Stimulated activated CD4-positive, alpha-beta T cell treated with anti-CD3 and anti-CD28 coated beads, Interleukin-2, amount 100 ng/mL, for 48 hours (primary cell): ENCODE measurements at places on chromosomes 11 and 22.

GRCh38 chr22:36790648-36791047 is 14.7 kb upstream of the IFT27 start:
- no peak for DNase-seq

DNA sequence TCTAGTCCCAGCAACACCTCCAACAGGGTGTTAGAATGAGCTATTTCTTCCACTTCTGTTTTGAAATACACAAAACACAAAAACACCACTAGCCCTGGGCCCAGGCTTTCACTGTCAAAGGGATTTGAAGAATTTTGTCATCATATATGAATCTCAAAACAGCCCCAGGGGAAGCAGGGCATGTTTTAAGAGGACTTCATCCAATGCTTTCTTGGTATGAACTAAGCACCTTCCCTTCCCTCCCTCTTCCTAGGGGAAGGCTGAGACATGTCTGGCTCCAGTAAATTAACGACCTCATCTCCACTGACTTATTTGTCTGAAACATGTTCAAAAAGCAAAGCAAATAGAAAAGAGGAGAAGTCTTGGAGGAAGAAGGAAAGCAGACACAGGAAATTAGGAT is 75.7 kb upstream of the INCENP start:
- no peak for DNase-seq

GRCh38 chr11:15883455-15883920 is 472.9 kb downstream of the SOX6 start:
- no peak for DNase-seq

DNA sequence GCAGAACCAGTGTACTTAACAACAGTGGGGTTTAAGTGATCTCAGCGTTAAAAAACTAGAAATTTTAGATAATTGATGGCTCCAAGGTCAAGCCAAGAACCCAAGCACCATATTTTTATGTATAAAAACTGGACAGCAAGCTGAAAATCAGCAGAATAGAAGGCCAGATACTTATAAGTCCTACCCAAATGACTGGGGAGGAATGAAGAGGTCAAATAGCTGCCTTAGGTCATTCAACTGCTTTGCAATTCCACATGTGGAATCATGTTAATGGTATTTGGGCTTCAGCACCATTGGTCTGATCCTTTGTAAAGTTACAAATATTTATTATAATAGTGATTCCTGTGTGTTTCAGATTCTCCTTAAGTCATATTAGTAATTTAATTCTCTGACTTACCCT is 108.4 kb downstream of the FAT3 start:
- no peak for DNase-seq

DNA sequence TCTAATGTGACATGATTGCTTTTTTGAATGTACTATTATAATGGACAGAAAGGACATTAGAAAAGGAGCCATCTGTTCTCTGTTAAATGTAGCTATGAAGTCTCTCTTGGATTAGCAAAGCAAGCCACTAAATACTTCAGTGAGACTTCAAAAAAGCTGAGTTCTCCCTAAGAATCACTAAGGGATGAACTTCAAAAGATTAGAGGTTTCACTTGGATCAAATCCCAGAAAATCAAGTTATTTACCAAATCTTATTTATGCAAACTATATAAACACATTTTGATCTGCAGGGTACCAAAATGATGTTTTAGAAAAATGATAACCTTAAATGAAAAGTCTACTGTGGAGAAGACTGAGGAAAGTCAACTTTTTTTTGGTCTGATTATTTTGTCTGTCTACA is 82.1 kb upstream of the MTMR2 start:
- no peak for DNase-seq

DNA sequence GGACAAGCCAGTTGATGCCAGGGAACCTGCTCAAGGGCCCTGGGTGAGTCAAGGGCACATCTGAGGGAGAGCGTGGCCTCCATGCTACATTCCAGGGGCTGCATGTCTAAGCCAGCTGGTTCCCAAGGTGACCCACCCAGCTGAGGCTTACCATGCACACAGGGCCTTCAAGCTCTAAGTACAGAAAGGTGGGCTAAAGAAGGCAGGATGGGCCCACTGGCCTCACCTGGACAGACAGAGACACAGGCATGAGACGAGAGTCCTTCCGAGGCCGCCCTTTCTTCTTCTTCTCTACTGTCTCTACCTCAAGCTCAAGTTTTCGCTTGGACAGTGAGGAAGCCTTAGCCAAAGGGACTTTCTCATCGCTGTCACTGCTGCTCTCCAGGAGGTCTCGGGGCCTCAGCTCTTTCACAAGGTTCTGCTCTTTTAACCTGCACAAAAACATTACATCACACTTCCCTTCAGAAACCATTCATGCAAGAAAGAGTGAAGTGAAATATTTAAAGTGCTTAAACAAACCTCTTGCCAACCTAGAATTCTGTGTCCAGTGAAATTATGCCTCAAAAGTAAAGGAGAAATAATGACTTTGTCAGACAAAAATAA is 69.9 kb downstream of the HIRA start:
- DNase-seq = no peak

- DNase-seq = no peak
Measured at GRCh38 chr22:31659246-31659645, 2.8 kb downstream of the PISD start.

DNA sequence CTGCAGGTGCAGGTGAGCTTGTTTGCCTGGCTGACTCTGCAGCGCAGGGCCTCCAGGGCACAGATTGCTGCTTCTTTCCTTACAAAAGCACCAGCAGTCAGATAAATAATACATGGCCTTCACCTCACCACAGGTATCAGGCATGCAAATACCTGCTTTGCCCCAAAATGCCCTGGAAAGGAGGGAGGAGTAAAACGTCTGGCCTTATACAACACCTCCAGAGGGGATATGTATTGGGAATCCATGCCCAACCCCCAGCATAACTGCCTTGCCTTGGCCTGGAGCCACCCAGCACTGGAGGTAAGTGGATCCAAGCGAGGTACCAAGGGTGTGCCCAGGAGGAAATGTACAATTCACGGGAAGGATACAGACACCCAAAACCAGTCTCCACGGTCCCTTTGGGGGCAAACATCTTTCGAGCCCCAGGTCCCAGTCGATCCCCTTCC is 860 bp downstream of the TMEM184B start:
- DNase-seq = no peak

DNA sequence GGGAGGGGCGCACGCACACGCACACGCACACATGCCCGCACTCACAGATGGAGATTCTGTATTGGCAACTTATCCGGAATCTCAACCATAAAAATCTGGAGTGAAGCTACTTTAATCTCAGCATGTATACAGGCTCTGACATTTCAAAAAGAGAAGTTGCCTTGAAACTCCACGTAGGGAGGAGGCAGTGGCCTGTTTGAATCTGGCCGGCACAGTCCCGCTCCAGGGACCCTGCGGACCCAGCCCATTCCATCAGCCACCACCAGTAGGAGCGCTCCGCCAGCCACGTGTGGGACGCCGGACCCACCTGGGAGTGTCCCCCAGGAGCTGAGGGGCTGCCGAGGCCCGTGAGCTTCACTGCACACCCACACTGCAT is 1.9 kb upstream of the SYT8 start:
- no peak for DNase-seq

DNA sequence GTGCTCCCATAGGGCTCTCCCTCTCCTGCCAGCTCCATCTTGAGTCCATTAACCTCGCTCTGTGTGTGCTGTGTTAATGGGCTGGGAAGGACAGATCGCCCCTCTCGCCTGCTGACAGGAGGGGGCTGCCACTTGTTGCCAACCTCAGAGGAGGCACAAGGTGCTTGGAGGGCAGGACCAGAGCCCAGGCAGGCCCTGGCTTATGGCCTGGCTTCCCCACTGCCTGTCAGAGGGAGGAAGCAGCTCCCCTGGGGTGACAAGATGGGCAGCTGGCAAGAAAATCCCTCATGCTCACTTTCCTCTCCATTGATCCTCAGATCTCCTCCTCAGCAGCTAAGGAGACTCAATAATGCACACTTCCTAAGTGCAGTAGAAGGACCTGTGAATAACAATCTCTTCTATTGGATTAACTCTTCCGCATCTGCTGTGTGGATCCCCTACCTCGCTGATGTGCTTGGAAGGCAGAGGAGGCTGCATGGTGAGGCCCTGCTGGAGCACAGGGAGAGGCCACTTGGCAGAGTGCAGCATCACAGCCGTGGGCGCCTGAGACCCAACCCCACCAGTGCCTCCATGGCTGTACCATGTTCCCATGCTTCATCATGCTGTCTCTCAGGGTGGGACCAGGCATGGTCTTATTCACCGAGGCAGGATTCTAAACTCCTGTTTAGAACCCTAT is 70.3 kb downstream of the TRIM29 start:
- DNase-seq = no peak

DNA sequence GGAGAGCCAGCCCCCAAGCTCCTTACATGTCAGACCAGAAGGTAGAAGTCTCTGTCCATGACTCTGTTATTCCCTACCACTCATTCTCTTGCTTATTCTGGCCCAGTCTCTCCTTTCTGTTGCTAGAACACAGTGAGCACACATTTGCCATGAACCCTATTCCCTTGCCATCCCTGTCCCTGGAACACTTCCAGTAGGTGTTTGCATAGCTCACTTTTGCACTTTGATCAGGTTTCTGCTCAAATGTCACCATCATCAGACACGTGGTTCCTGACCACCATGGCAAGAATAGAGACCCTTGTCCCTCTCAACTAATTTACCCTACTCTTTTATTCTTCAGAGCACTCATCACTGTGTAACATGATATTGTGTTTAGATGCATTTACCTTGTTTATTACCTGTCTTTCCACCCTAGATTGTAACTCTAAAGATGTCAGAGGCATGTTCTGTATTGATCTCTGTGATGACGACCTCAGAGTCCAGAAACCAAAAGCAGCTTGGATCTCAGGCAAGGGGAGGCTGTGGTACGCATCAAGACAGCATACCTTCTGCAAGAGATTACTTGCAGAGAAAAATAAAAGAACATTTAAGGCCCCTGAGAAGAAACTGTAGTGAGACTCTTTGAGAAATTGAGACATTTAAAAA is 606.4 kb downstream of the OPCML start:
- no peak for DNase-seq

GRCh38 chr11:102733232-102733875 is 8.6 kb upstream of the MMP8 start:
- DNase-seq = peak; percentile 55

GRCh38 chr11:36631774-36632173 is 33.7 kb upstream of the RAG2 start:
- no peak for DNase-seq

- no peak for DNase-seq
Measured at GRCh38 chr11:17600316-17601255, 53.5 kb downstream of the OTOG start.

DNA sequence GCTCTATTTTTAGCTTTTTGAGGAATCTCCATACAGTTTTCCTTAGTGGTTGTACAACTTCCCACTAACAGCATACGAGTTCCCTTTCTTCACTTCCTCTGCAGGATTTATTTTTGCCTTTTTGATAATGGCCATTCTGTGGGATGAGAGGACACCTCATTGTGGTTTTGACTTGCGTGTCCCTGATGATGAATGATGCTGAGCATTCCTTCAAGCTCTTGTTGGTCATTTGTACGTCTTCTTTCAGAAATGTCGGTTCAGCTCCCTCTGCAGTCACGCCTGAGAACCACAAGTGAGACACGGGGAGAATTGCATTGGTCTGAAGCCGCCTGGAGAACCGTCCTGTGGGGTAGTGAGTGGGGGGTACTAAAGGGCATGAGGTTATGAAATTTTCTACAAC is 2.0 kb upstream of the KRTAP5-10 start:
- no peak for DNase-seq

GRCh38 chr11:1419811-1420210 is 30.1 kb downstream of the BRSK2 start:
- no peak for DNase-seq

- no peak for DNase-seq
Measured at GRCh38 chr11:40281052-40281580, 1178.3 kb downstream of the LRRC4C start.

DNA sequence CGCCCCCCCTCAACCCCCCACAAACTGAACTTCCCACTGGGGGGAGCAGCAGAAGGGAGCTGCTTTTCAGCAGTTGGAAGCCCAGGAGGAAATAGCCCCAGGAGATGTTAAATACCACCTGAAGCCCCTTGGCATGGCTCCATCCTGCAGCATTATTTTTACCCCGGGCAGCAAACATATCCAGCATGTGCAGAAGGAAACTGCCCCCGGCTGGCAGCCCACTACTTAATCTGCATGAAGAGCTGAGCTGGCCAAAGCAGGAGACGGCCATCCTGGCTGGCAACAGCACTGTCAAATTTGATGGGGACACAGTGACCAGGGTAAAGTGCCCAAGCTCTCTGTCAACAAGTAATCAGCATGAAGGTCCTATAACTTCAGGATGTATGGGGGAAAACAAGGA is 32.0 kb downstream of the BUD13 start:
- DNase-seq = no peak

DNA sequence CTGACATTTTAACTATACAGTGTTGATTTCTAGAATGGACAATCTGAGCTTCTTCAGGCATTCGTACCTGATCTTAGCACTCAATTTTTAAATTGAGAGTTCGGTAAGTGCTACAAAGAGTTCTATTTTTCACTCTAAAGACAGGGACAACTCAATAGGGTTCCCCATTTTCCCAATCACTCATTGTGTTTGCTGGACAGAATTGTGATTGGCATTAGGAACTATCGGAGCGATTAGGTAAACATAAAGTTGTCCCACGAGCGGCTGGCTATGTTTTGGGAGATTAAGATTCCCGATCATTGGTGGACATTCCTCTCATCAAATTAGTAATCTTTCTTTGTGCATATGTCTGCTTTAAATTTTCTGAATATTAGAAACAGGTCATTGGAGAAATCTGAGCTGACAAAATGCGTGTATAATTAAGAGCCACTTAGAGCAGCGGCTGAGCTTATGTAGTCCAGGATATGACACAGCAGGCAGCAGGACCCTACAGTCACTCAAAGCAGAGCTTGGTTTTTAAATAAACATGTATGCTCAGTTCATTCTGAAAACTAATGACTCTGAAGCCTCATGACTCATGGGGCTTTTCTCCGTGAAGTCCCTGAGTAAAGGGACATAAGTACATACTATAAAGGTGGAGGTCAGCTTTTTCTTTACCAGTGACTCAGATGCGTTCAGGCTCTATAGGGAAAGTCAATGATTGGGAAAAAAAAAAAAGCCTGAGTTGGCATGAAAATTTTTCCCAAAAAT is 109.4 kb downstream of the GRIA4 start:
- DNase-seq = no peak

DNA sequence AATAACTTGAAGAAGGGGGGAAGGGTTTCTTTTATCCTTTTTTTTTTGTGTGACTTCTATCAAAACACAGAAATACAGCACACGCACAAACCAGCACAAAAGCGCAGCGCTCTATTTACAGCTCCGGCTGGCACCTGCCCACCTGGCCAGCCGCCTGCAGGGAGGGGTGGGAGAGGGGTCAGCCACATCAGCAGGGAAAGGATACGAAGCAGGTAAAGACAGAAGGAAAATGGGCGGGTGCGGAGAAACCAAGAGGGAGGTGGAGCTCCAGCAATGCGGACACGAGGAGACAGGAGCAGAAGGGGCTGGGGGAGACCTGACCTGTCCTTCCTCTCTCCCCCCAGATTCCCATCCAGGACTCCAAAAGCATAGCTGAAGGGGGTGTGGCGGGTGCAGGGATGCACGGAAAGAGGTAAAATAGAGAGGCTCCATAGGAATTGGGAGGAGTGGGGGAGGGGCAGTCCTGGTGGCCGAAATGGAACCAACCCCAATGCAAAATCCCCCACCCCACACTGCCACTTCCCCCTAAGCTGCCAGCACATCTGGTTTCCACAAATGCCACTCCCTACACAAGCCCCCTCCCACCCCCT is 14.1 kb downstream of the CXCR5 start:
- no peak for DNase-seq
